Mucosa of gallbladder (tissue), 1 donor: ENCODE measurements at places on chromosomes 13 and 19. TPM values are rescaled to one million over a fixed set of nuclear protein-coding genes. Genes with fewer than 3 reads are reported as not detected.

DNA sequence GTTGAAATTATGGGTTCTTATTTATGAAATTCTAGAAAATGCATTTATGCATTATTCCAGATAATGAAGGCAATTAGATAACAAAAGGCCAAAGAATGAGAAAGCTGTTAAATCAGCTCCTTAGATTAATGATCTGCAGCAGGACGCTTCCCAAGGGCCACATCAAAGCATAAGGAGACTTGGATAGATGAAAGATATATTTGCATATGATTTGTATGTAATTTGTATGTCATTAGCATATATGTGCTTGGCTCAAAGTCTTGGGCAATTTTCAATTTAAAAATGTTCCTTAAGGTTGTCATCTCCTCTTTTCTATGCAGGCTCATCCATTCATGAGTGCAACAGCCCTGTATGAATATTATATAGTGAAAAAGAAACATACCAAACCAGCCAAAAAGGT, 126.8 kb upstream of the IRS2 start:
- no peak for DNase-seq

GRCh38 chr19:34556488-34556887, 74.9 kb downstream of the WTIP start:
- no peak for DNase-seq

DNA sequence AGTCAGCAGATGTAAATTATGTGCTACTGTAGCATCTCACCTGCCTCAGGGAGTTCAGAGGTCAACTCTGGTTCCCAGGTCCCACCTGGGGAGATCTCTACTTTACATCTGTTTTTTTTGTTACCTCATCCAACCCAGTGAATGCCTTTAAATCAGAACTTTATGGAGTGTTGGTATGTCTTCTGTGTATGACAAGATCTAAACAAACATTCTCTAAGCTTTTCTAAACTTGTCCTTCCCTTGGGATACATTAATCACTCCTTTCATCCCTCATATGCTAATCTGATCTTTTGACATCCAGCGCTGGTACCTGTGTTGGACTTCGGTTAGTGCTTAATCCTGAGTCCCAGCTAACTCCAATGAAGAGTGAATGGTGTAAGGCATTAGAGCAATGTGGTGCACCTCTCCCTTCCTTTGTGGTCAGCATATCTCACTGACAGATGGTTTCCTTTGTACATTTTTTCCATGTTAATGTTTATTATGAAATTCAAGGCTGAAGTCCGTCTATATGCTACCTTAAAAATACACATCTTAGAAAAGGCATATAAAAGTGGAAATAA, 213.4 kb downstream of the ABCC4 start:
- no peak for DNase-seq

The GARIN5B gene
- not detected for total RNA-seq

DNA sequence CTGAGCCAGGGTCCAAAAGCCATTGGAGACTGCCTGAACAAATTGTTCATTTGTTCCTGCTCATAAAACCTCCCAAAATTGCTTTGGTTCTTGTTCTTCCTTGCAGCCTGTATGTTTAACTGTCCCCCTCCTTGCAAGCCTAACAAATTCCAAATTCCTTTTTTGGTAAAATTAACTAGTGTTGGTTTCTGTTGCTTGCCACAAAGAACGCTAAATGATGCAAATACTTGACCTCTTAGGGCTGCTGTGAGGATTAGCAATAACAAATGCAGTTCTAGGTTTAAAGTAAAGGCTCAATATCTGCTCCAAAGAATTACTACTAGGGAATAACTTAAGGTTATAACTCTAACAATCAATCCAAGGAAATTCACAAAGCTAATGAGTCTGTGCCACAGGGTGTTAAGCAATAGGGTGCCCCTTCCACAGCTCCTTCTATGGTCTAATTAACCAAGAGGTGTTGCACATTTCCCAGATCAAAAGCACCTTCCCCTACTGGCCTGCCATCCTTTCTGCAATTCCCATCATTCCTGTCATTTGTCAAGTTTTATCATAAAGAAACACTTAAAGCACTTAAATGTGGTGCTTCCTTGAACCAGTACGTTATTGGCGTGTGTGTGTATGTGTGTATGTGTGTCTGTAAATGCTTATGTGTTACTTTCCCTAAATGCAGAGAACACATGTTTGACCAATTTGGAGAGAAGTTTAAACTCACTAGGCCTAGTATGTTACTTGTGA, 110.2 kb downstream of the RAP2A start:
- DNase-seq = no peak
